ENCODE measurements at places on chromosomes 4 and X. TPM values are rescaled to one million over a fixed set of nuclear protein-coding genes. Genes with fewer than 3 reads are reported as not detected.

ATP1B4 gene
- 0.05 TPM for total RNA-seq

AFF2 gene
- total RNA-seq: 27.4 TPM

PHEX gene
- total RNA-seq: 0.66 TPM

EPGN gene
- total RNA-seq: 0.52 TPM

ADAM29 gene
- total RNA-seq: not detected

CXCL13 gene
- total RNA-seq: 1.9 TPM

LRIT3 gene
- 0.09 TPM for total RNA-seq

IGSF1 gene
- total RNA-seq: 0.94 TPM

DNA sequence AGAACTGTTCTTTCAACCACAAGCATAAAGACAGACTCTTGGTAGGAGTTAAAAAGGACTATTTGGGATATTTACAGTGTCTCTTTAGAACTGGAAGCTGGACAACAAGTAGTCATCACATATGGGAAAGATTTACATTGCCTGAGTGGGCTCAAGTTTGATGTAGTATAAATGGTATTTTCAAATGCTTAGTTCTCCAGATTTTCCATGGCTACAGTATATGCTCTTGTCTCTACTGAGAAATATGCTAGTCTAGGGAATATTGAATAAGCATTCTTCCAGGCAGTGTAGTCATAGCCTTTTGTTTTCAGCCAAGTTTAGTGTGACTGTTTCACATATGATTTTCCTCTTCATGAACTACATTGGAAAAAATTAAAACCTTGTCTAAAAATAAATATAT lies 315.6 kb downstream of the ARHGAP24 start:
- no peak for DNase-seq
- H3K4me3 ChIP-seq: no peak overlapping the region
- H3K27ac ChIP-seq: no peak overlapping the region
- H3K27me3 ChIP-seq: no peaks in the 10 kb centered on the region
- H3K4me1 ChIP-seq: no peaks in the 10 kb centered on the region

DNA sequence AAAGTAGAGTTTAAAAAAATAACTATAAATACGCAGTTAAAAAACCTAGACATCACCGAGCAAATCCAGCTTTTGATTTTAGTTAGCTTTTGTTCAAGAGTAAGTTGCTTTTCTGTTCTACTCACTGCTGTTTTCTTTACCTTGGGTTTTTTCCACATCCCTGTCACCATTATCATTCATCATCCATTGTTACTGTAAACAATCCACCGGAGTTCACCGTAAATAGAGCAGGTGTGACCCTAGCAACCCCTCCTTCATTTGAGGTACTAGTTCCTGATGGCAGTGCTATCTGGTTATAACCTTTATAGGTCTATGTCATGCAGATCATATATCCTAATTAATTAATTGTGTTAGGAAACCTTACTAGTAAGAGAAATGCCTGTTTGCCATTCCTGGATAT lies 43.0 kb upstream of the TEX13D start:
- H3K27me3 ChIP-seq: no peaks in the 10 kb centered on the region
- H3K36me3 ChIP-seq: no peaks in the 10 kb centered on the region
- no peak overlapping the region for H3K4me3 ChIP-seq
- no peaks in the 10 kb centered on the region for H3K4me1 ChIP-seq
- H3K27ac ChIP-seq: no peak overlapping the region
- DNase-seq: no peak

GRCh38 chrX:9578083-9578779 lies 113.4 kb downstream of the TBL1X start:
- no peak overlapping the region for H3K27ac ChIP-seq
- peaks cover 5% of the 10 kb centered on the region for H3K4me1 ChIP-seq
- H3K36me3 ChIP-seq: no peaks in the 10 kb centered on the region
- H3K4me3 ChIP-seq: no peak overlapping the region

GRCh38 chr4:96108146-96108545 lies 268.3 kb downstream of the PDHA2 start:
- DNase-seq: no peak
- H3K4me3 ChIP-seq: no peak overlapping the region
- no peaks in the 10 kb centered on the region for H3K27me3 ChIP-seq

DNA sequence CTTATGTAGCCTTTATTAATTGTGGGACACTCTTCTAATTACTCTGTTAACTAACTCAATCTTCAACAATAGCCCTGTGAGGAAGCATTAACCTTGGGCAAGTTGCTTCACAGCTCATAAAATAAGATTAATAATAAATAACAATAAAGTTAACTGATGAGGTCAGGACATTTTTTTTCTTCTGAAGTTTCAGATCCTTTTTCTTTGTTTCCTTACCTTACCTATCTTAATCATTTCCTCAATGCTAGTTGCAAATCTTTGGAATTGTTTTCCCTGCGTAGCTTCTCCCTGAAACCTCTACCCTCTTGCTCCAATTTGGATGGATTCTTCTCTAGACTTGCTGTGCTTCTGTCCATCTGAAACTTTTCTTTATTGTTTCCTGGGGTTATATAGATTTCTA lies 17.5 kb upstream of the PLAC8 start:
- no peak for DNase-seq
- H3K4me3 ChIP-seq: no peak overlapping the region
- H3K27me3 ChIP-seq: no peaks in the 10 kb centered on the region
- no peaks in the 10 kb centered on the region for H3K4me1 ChIP-seq

DNA sequence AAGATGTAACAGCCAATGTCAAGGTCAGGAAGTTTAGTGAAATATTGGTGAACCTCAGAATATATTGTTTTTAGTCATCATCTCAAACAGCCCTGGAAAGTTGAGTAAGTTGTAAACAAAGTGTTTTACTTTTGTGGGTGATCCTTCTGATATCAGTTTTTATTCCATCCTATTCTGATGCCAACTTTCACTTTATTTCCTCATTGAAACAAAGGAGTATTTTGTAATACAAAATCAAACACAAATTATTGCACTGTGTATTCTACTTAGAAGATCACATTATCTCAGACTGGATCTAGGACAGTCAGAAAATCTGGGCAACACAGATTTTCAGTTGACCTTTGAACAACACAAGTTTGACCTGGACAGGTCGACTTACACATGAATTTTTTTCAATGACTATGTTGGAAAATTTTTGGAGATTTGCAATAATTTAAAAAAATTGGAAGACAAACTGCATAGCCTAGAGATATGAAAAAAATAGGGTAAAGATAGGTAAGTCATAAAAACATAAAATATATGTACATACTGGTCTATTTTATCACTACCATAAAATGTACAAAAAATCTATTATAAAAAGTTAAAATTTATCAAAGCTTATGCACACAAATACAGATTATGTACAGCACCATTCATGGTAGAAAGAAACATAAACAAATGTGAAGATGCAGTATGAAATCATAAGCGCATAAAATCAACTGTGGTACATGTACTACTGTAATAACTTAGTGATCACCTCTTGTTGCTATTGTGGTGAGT lies 709.1 kb upstream of the FAM241A start:
- no peak for DNase-seq
- H3K27ac ChIP-seq: no peak overlapping the region
- no peaks in the 10 kb centered on the region for H3K27me3 ChIP-seq
- H3K36me3 ChIP-seq: no peaks in the 10 kb centered on the region

DNA sequence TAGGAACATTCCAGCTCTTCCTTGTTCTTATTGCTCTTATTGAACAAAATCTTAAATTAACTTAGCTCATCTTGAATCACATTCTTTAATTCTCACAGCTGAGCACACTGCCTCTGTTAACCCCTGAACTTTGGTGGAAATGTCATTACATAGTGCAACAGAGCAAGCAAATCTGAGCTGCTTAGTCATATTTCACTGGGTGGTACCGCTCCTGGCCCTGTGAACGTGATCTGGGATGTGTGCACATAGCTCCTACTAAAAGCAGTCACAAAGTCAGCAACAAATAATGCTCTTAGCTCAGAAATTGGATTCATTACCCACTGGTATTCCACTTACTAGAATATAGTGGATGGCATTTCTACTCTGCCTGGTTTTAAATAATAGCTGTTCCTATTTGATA lies 27.9 kb downstream of the ARHGEF6 start:
- no peaks in the 10 kb centered on the region for H3K36me3 ChIP-seq
- no peak overlapping the region for H3K4me3 ChIP-seq
- no peaks in the 10 kb centered on the region for H3K4me1 ChIP-seq
- DNase-seq: no peak
- H3K27ac ChIP-seq: no peak overlapping the region

GRCh38 chr4:6941796-6942195 lies 32.2 kb downstream of the TBC1D14 start:
- peaks cover 5% of the 10 kb centered on the region for H3K36me3 ChIP-seq
- H3K27me3 ChIP-seq: no peaks in the 10 kb centered on the region
- peak overlapping the region; percentile 99 for H3K27ac ChIP-seq
- H3K4me3 ChIP-seq: peak overlapping the region; percentile 16
- no peak for DNase-seq

DNA sequence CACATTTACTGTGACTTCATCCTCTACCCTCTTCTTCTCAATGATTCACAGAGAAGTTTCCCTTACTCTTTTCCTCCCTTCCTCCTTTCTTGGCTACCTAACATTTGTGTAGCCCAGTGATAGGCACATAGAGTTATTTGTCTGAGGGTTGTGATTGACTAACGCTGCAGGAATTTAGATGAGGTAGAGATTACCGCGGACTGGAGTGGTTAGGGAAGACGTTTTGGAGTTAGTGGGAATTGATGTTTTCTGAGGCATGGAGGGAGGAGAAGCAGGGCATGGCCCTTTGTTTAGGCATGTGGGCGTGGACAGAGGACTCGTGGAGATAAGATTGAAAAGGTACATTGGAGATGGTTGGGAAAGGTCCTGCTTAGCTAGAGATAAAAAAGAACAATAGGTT lies 246.7 kb downstream of the GPAT3 start:
- H3K36me3 ChIP-seq: no peaks in the 10 kb centered on the region
- no peak for DNase-seq
- H3K27ac ChIP-seq: no peak overlapping the region
- H3K4me3 ChIP-seq: no peak overlapping the region
- no peaks in the 10 kb centered on the region for H3K27me3 ChIP-seq
- H3K4me1 ChIP-seq: no peaks in the 10 kb centered on the region

- no peak within 1 kb of the TSS for H3K27ac ChIP-seq
- no peaks in the 10 kb centered on the region for H3K36me3 ChIP-seq
Measured at GRCh38 chrX:129654652-129655546, at the start of gene APLN. APLN (minus strand) TSS chrX:129654956; CDS start chrX:129654630, 326 bp downstream.

GRCh38 chr4:37802068-37802666 lies 24.3 kb upstream of the PGM2 start:
- DNase-seq: no peak
- no peak overlapping the region for H3K27ac ChIP-seq
- no peaks in the 10 kb centered on the region for H3K27me3 ChIP-seq
- no peak overlapping the region for H3K4me3 ChIP-seq
- H3K36me3 ChIP-seq: no peaks in the 10 kb centered on the region

DNA sequence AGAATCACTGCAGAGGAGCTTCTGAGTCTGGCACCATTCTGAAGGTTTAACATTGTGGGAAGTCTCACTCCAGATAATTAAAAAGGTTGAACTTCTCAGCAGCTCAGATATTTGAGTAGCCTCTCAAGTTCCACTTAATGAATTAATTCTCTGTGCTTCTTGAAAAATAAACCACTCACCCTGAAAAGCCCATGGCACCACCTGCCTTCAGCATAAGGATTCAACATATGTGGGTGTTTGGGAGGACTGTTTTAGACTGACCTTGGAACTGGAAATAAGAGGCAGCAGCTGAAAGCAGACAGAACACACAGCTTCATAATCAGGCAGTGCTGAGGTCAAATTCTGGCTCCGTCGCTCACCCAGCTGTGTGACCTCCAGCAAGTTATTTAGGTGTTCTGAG lies 100.6 kb downstream of the KCNIP4 start:
- no peaks in the 10 kb centered on the region for H3K27me3 ChIP-seq
- no peak overlapping the region for H3K4me3 ChIP-seq
- no peaks in the 10 kb centered on the region for H3K4me1 ChIP-seq
- no peak for DNase-seq
- no peaks in the 10 kb centered on the region for H3K36me3 ChIP-seq
- no peak overlapping the region for H3K27ac ChIP-seq

DNA sequence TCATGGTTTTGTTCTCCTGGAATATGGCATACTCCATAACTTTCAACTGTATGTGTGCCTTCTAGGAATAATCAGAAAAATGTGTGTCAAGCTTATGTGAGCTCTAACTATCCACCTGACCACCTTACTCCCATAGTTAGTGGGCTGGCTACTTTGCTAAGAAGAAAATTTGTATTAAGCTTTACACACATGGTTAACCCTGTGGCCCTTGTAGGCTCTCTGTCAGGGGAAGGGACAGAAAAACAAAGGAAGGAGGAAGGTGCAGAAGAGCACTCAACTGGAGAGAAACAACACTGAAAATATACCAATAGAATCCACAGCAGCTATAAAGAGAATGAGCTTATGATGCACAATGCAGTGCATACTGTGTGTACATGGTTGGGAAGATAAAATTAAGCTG lies 84.6 kb downstream of the PPP3CA start:
- no peaks in the 10 kb centered on the region for H3K27me3 ChIP-seq
- no peak overlapping the region for H3K27ac ChIP-seq
- no peaks in the 10 kb centered on the region for H3K4me1 ChIP-seq
- no peak overlapping the region for H3K4me3 ChIP-seq
- no peaks in the 10 kb centered on the region for H3K36me3 ChIP-seq
- DNase-seq: no peak

GRCh38 chr4:126799971-126800574 lies 832.7 kb upstream of the INTU start:
- no peak overlapping the region for H3K4me3 ChIP-seq
- H3K36me3 ChIP-seq: no peaks in the 10 kb centered on the region
- H3K27ac ChIP-seq: no peak overlapping the region
- no peaks in the 10 kb centered on the region for H3K4me1 ChIP-seq
- no peaks in the 10 kb centered on the region for H3K27me3 ChIP-seq

- H3K36me3 ChIP-seq: no peaks in the 10 kb centered on the region
- H3K4me1 ChIP-seq: no peaks in the 10 kb centered on the region
- no peaks in the 10 kb centered on the region for H3K27me3 ChIP-seq
- no peak overlapping the region for H3K27ac ChIP-seq
Measured at GRCh38 chr4:78121338-78121904, 64.3 kb downstream of the FRAS1 start.

GRCh38 chr4:123265443-123265842 lies 131.2 kb upstream of the SPRY1 start:
- no peaks in the 10 kb centered on the region for H3K27me3 ChIP-seq
- H3K36me3 ChIP-seq: no peaks in the 10 kb centered on the region
- H3K4me1 ChIP-seq: no peaks in the 10 kb centered on the region
- no peak overlapping the region for H3K27ac ChIP-seq
- H3K4me3 ChIP-seq: no peak overlapping the region
- DNase-seq: no peak

- peaks cover 94% of the 10 kb centered on the region for H3K36me3 ChIP-seq
- no peak for DNase-seq
- no peaks in the 10 kb centered on the region for H3K27me3 ChIP-seq
- no peaks in the 10 kb centered on the region for H3K4me1 ChIP-seq
Measured at GRCh38 chr4:1978226-1978625, 30.5 kb downstream of the NELFA start.

DNA sequence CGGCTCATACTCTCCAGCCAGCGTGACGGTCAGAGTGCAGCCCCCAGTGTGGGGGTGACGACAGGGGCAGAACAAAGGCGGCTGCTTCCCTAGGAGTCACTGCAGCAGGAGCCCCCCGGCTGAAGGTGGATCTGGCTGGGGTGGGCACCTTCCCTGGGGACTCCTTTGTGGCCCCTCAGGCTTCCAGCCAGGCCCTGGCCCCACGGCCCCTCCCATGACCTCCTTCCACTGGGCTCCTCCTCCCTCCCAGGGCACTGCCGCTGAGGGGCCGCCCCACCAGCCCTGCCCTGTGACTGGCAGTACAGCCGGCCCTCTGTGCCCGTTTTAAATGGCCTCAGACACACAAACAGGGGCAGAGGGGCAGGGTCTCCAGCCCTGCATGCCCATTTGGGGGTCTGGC lies 61.9 kb downstream of the FAM53A start:
- H3K4me3 ChIP-seq: no peak overlapping the region
- H3K36me3 ChIP-seq: no peaks in the 10 kb centered on the region
- no peak overlapping the region for H3K27ac ChIP-seq
- H3K27me3 ChIP-seq: no peaks in the 10 kb centered on the region
- DNase-seq: no peak

Measured in thymus (tissue), 14 donors.